ENCODE measurements at places on chromosomes 5 and 9. TPM values are rescaled to one million over a fixed set of nuclear protein-coding genes. Genes with fewer than 3 reads are reported as not detected.

KLF4 gene
- polyA plus RNA-seq = 3.1 TPM

- no peak for DNase-seq
These were observed 2.9 kb upstream of the NXNL2 start for GRCh38 chr9:88531920-88532698.

- DNase-seq = no peak
These were observed 37.4 kb downstream of the CFAP90 start for GRCh38 chr5:7813576-7813975.

GRCh38 chr5:154728939-154729588 is 26.1 kb upstream of the LARP1 start:
- DNase-seq = no peak

DNA sequence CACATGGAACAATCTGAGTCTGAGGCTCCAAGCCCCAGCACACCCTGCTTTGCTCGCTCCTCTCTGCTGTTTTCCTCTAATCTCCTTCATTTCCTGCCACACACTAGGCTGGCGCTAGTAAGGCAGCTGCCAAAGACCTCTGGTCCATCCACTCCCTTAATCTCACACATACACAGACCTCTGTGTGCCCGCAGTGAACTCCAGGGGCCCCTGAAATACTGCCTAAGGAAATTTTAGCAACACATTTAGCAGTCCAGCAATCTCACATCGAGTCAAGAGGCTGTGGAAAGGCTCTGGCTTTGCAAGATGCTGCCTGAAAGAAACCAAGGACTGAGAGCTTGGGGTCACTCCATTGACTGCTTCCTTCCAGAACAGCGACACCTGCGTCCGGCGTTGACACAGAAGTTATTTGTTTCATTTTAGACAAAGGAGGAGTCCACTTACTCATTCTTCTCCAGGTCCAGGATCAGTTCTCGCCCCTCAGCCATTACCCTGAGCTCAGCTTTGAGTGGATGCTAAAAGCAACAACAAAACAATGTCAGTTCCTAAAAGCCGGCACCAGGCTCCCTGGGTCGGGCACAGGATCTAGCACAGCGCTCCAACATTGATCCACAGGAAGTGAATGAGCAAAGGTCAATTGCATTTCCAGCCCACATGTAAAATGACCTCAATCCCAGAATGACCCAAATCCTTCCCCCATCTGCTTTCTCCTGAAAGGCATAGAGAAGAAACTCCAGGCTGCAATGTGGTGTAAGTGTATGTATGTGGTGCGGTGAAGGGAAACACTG is 11.5 kb downstream of the ADAM19 start:
- DNase-seq = no peak

DNA sequence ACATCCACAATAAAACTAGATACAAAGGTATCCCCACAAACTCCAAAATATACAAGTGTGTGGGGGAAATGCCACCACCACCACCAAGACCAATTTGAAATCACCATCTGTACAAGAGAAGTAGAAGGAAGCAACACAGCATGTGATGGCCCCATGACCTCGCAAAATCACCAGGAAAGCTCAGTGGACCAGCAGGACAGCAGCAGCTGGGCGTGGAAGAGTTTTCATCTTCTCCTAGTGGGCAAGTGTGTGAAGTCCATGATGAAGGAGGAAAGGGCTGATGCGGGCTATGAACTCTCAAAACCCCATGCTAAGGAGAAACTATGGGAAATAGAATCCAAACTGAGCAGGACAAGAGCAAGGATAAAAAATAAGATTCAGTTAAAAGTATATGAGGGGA is 58.1 kb downstream of the GOLPH3 start:
- no peak for DNase-seq

DNA sequence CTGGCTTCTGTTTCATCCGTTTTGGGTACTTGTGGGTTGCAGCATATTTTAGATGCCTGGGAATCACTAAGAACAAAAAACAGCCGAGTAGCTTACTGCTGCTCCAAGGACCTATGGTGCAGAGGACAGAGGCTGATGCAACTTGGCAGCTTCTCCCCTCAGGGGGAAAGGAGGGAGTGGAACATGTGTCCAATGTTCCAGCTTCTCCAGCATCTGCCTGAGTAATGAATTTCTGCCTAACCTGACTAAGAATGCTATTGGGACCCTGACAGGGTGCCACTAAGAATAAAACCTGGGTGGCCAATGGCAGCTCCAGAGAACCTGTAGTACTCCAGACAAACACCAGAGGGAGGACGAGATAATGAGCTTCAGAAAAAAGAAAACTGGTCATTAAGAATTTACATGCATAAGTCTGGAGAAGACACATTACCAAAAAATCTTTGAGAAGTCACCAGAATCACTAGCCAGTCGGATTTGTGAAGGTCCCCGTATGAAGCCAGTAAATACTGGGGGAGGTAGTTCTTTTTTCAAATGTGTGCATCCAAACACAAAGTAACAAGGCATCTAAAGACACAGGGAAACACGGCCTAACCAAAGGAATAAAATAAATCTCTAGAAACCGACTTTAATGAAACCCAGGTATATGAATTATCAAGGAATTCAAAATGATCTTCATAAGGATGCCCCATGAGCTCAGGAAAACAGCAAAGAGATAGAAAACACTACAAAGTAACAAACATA is 293.5 kb downstream of the HINT1 start:
- no peak for DNase-seq

- no peak for DNase-seq
These were observed 28.5 kb downstream of the PTAR1 start for GRCh38 chr9:69731348-69731747.

- peak; percentile 8 for DNase-seq
These were observed 428.8 kb downstream of the CHSY3 start for GRCh38 chr5:130333089-130333488.

- DNase-seq = no peak
These were observed 113.1 kb downstream of the HTR4 start for GRCh38 chr5:148541054-148541835.

DNA sequence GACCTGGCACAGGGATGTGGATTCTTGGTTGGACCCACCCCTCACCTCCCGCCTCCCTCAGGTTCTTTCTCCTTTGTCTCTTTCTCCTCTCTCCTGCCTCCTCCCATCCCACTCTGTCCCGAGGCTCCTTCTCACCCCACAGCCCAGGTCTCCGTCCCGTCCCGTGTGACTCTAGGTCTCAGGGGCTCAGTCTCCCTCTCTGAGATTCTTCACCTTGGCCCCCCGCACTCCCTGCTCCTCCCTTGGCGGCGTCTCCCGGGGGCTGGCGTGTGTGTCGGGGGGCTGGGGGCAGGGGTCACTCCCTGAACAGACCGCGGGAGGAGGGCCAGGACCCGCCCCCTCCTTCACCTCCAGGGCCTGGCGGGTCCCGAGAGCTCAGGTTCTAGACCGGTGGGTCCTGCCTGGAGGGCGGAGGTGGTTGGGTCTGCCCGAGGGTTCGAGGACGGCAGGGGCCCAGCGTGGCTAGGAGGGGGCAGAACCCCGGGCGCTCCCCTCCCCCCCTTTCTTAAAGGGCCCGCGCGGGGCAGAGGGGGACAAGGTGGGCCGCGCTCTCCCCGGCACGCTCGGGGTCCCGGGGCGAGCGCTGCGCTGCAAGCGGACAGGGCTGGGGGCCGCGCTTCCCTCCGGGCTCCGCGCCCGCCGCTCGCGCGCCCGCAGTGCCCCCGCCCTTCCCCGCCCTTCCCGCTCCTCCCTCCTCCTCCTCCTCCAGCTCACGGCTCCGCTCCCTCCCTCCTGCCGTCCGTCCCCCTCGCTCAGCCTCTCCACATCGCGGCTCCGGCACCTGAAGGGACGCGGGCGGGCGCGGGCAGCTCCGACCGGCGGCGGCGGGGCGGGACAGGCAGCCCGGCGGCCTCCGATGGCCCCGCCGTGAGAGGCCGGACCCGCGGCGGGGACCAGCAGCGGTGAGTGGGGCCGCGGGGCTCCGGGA is at the start of gene PSD2:
TSS of gene PSD2 (plus strand) at position 735 of the 928 bp plus-strand sequence. CDS start 13,633 bp downstream, outside the sequence.
- no peak for DNase-seq

DNA sequence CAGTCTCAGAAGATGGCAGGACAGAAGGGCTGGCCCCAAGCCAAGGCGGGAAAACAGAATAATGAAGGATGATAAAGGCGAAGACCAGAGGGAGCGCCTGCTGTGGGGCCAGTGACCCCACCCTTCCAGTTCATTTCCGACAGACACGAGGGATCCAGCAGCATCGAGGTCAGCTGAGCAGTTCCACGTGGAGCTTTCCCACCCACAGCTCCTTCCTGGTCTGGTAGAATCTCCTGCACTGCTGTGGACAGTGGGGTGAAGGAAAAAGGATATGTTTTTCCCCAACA is 265.9 kb upstream of the VLDLR start:
- DNase-seq = no peak
